ENCODE measurements at places on chromosomes 5 and 9.

- DNase-seq = no peak
Measured at GRCh38 chr5:138067945-138068344, 15.9 kb upstream of the WNT8A start.

DNA sequence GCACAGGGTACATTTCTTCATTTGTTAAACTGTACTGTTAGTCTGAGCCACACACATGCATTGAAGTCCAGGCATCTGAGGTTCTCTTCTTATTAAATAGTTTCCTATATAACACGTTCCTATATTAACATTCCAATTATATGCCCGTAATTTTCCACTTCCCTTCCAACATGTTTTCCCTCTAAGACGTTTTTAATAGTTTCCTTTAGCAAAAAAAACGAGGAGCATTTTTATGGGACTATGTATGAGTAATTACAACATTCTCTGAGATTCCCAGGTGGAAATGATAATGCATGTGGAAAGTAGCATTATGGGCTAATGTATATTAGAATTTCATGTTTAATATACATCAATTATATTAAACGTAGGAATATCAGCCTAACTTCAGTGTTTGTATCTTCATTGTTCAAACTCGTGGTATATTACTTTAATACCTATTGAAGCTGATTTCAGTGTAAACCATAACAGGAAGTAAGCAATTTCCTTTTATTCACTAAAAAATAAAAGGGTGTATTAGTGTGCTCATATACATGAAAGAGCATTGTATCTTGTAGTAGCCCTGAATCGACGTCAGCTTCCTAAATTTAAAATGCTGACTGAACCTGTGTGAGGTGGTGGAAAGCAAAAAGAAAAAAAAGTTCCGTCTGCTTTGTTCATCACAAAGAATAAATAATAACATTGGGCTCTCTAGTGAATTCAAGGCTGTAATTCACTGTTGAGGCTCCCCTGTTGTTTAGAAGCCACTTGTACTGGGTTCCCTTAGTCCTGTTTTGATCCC, 11.3 kb downstream of the SMARCA2 start:
- no peak for DNase-seq

DNA sequence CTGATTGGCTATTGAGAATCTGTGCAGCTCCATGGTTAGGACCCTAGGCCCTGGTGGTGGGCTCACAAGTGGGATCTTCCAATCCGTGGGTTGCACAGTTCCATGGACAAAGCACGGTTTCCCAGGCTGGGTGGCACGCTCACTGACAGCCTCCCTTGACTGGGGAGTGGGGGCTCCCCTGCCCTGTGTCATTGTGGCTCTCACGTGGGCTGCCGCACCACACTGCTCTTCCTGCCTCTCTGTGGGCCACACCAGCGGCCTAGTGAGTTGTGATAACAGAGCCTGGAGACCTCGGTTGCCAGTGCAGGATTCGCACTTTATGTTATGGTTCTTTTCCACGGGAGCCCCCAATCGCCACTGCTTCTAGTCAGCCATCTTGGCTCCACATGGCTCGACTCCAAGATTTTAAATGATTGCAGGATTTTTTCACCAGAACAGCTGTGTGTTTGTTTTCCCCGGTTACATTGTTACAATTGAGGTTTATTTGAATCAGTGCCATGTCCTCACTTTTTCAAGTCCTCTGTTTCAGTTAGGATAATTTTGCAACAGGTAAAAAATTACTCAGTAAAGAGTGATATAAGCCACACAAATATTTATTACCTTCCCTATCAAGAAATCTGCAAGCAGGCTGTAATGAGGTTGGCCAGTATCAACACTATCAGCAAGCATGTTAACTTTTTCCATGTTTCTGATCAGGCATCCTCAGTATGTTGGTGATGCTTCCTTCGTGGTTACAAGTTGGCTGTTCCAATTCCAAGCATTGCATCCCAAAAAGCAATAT, 253.8 kb downstream of the ZNF608 start:
- no peak for DNase-seq

DNA sequence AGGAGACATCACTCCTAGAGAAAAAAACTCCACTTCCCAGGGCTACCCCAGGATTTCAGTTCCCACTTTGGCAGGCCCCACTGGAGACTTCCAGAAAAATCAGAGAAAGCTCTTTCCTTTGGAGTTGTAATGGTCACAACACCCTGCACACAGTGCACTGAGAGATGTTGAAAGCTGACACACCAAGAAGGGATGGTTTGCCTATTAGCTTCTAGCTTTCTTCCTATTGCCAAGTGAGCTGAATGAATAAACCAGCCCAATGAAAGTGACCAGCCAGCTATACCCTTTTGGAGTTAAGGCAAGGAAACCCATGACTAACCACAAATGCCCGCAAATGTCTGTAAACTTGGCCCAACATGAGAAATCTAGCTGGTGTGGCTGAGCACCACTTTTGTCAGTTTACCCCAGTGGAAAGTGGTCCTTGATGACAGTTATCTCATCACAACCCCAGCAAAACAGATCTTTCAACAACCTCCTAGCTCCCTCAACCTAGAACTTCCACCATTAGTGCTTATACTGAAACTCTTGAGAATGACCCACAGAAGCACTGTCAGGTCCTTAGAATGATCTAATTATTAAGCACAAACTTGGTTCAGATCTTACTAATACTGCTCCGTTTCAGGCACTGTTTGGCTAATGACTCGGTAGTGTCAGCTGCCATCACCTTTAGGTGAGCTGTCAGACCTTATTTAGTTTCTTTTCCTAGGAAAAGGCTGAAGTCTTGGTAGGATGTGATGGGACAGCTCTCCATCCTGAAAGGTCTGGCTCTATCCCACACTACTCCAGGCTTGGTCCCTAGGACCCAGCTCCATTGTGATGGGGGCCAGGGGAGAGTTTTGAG, 11.2 kb downstream of the IRF1 start:
- DNase-seq = no peak

- DNase-seq = no peak
Measured at GRCh38 chr5:83741571-83741970, 20.9 kb upstream of the HAPLN1 start.
